Substantia nigra (tissue), 51 donors: ENCODE measurements at places on chromosomes 3 and 15.

- no peak for DNase-seq
Measured at GRCh38 chr3:103699228-103699627, 1264.4 kb downstream of the ZPLD1 start.

GRCh38 chr15:88664151-88664778, 25.4 kb downstream of the ISG20 start:
- DNase-seq, result peak; percentile 36

DNA sequence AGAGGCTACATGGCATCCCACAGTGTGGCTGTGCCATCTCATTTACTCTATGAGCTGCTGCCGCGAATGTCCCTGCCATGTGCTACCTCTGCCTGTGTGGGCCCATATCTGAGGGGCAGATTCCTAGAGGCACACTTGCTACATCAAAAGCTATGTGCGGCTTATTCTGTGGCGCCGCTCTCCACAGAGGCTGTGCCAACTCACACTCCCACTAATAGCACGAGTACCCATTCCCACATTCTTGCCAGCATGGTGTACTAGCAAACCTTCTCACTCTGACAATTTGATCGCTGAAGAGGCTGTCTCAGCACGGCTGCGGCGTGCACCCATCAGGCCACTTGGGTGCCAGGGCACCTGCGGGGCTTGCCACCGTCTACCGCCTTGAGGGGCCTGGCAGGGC, 31.2 kb upstream of the MUSTN1 start:
- DNase-seq, result no peak

- no peak for DNase-seq
Measured at GRCh38 chr3:18233987-18234716, 191.0 kb downstream of the SATB1 start.

GRCh38 chr15:82138306-82138705, 92.5 kb upstream of the MEX3B start:
- no peak for DNase-seq

GRCh38 chr3:55369141-55369847, 117.8 kb downstream of the WNT5A start:
- no peak for DNase-seq

- DNase-seq, result no peak
Measured at GRCh38 chr15:58665672-58666071, 83.8 kb downstream of the ADAM10 start.

GRCh38 chr3:28287046-28287445, 45.6 kb downstream of the CMC1 start:
- DNase-seq, result no peak

DNA sequence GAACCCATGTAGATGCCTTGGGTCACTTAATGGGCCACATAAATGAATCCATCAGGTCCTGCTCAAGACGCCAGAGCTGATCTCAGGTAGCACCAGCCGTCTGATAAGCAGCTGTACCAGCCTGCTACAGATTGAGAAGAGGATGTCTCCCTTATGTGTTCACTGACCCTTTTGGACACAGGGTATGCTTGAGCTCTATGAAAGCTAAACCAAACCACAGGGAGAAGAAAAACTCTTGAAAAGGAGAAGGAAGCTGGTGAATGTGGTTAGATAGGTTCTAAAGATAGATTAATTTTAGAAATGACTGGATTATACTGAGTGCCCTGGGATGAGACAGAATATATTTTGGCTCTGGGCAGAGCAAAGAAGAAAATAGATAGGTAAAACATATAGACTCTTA, 187.5 kb downstream of the SPATA16 start:
- no peak for DNase-seq

DNA sequence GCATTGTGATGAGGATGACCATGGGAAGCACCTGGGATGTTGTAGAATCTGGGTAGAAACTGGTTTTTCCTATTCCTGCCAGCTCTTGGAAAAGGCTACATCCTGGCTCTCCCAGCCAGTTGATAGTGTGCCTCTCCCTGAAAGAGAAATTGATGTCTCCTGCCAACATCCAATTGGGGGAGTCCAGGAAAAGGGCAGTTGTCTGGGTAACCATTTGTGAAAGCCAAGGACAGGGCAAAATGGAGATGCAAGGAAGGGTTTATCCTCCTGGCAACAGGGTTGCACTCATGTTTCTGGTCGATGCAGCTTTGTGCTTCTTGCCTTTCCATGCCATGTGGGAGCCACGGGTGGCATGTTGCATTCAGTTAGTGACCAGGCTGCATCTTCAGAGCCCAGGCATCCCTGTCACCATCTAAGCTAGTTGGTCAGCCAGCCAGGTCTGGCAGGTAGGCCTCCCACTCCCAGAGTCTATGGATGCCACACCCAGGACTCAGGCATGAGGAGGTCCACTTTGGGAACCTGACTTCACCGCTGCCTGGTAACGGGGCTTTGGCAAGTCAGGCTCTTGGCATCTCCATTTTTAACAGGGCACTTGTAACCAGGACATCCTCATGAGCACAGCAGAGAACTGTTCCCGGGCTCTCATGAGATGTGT, 153.5 kb downstream of the DNAJB8 start:
- no peak for DNase-seq

DNA sequence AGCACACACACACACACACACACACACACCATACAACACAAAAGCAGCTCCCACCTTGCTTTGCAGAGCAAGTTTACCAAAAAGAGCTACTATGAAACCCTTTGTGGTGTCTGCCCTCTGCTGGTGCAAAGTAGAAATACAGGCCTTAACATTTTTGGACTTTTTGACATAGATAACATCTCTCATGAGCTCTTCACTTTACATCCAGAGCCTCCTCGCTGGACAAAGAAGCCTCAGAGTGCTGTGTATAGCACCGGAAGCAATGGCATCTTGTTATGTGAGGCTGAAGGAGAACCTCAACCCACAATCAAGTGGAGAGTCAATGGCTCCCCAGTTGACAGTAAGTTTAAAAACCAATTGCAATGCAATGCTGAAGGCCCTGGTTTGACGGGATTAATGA, 157.9 kb downstream of the CHL1 start:
- DNase-seq, result no peak

DNA sequence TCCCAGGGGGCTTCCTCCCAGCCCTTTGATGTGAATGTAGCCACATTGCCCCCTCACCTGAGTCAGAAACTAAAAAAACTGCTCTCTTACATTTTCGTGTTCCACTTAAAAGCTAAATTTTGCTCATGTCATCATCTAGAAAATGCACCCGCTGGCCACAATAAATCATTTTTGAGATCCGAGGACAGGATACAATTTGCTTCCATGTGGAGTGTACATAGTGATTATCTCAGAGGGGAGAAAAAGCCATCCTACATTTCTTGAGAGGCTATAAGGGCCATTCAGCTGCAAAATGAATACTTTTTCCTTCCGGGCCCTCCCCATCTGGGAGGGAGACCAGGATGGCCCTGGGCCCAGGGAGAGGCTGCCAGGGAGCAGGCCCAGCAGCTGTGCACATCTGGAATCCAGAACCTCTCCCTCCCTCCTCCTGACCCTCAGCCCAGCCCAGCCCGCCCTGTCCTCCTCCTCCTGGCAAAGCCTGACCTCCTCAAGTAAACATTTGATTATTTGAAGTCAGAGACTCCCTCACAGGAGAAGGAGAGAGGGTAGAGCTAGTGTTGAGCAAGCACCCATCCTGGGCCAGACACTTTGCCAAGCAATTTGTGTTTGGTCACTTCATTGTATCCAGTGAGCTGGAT, 59.1 kb downstream of the CORO2B start:
- no peak for DNase-seq

- no peak for DNase-seq
Measured at GRCh38 chr15:39502611-39503195, 78.2 kb upstream of the THBS1 start.

- peak; percentile 87 for DNase-seq
Measured at GRCh38 chr3:42701371-42702065, 1.1 kb downstream of the HHATL start.

DNA sequence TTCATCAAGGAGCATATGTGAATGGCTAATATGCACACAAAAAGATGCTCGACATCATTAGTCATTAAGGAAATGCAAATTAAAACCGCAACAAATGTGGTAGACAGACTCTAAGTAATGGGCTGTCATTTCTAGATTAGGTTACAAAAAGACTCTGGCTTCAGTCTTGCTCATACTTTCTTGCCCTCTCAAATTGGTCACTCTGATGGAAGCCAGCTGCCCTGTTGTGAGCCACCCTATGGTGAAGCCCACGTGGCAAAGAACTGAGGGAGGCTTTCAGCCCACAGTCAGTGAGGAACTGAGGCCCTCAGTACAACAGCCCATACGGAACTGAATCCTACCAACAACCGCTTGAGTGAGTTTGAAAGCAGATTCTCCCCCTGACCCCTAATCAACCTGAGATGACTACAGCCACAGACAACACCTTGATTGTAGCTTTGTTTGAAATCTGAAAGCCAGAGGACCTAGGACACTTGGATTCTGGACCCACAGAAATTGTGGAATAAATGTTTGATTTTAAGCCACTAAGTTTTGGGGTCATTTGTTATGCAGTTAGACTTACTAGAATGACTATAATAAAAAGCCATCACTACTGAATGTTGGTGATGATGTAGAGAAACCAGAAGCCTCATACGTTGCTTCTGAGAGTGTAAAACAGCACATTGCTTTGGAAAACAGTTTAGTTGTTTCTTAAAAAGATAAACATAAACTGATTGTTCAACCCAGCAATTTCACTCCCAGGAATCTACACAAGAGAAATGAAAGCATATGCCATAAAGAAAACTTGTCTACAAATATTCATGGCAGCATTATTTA, 45.7 kb downstream of the EHHADH start:
- no peak for DNase-seq

DNA sequence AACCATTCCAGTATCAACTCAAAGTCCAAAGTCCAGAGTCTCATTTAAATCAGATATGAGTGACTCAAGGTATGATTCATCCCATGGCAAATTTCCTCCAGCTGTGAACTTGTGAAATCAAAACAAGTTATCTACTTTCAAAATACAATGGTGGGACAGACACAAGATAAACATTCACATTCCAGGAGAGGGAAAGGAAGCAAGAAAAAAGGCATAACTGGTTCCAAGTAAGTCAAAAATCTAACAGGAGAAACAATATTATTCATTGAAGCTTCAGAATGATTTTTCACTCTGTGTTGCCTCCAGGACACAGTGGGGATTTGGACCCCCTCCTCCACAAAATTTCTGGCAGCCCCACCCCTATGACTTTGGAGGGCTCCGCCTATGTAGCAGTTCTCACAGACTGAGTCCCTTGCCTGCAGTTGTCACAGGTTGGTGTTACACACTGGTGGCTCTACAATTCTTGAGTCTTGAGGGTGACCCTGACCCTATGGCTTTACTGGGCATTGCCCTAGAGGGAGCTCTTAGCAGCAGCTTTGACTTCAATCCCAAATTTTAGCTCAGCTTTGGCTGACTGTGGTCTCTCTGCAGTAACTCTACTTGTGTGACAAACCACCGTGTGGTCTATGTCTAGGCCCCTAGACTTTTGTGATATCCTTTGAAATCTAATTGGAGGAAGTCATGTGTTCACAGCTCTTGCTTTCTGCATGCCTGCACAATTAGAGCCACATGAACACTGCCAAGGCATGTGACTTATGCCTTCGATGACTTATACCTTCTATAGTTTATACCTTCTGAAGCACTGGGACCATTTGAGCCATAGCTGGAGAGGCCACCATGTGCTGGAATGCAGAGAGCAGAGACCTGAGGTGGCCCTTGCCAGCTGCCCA, 644.2 kb downstream of the GRM7 start:
- DNase-seq, result no peak

DNA sequence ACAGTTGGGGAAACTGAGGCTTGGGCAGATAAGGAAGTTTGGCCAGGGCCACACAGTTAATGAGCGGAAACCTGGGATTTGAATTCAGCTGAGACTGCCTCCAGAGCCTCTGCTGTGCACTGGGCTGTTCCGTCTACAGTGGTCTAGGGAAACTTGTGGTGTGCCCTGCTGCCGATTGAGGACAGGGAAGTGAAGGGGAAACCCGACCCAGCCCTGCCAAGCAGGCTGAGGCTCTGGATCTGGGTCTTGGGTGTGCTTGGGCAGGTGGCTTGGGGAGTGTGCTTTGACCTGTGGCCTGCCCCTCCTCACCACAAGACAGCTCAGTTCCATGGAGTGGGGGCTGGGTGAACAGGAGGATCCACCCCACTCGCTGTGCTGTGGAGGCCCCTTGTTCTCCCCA, 17.6 kb downstream of the NISCH start:
- DNase-seq, result no peak

- DNase-seq, result no peak
Measured at GRCh38 chr3:76011121-76011520, 225.8 kb upstream of the ZNF717 start.

DNA sequence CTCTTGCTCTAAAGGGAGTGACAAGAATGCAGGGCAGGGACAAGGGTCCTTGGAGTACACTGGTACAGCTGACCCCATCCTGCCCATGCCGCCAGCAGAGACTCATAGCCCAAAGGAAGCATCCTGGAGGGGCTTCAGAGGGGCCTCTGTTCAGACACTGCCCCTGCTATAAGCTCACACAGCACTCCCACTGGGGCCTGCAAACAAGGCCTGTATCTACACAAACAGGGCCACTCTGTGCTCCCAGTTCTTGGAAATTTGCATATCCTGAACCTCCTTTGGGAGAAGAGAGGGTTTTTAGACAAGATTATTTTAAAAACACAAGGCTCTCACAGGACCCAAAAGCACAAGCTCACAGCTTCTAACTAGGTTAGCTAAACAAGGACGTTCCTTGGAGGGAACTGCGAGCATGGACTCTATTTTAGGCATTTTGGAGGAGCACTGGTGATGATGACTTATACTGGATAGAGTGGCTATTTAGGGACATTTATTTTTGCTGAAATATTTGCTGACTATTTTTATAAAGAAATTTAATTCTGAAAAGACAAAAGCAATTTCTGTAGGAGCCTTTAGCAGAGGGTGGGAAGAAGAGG, 16.4 kb upstream of the ANKRD34C start:
- no peak for DNase-seq

GRCh38 chr3:126472277-126473006, 3.2 kb downstream of the ZXDC start:
- DNase-seq, result no peak

DNA sequence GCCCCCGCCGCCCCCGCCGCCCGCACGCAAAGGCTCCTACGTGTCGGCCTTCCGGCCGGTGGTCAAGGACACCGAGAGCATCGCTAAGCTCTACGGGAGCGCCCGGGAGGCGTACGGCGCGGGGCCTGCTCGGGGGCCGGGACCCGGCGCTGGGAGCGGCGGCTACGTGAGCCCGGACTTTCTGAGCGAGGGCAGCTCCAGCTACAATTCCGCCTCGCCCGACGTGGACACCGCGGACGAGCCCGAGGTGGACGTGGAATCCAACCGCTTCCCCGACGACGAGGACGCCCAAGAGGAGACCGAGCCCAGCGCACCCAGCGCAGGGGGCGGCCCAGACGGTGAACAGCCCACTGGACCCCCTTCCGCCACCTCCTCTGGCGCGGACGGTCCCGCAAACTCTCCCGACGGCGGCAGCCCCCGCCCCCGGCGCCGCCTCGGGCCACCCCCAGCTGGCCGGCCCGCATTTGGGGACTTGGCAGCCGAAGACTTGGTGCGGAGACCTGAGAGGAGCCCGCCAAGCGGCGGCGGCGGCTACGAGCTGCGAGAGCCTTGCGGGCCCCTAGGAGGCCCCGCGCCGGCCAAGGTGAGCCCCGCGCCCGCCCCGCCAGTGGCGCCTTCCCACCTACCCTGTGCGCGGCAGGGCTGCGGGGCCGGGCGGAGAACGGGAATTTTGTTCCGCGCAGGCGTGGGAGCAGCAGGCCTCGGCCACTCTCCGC, 2.4 kb downstream of the SKOR1 start:
- no peak for DNase-seq
